H7 (cell line): ENCODE measurements at places on chromosomes 7 and 10. TPM values are rescaled to one million over a fixed set of nuclear protein-coding genes. Genes with fewer than 3 reads are reported as not detected.

DNA sequence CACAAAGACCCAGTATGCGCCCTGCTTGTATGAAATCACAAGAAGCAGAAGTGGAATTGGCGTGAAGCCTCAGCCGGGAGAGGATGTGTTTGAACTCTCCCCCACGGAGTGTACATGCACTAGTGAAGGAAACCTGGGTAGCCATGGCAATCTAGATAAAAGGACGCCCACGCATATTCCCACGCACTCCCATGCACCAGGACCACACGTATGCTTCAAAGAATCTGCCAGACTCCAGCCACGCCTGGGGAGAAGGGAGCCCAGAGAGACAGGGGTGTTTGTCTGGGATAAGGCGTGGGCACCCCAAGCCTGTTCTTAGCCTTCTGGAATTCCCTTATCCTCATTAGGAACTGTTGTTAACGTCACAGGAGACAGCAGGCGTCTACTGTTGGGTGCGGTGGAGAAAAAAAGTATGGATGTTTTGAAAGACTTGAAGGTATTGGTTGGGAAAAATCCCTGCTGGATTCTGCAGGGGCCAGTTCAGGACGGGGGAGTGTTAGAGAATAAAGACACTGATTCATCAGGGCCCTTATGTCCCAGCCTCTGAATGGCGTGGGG is 28.9 kb upstream of the ECHDC3 start:
- no peak for DNase-seq

- DNase-seq, result no peak
These were observed 3.8 kb downstream of the TFAM start for GRCh38 chr10:58389024-58389423.

GRCh38 chr10:79434223-79434687 is 11.2 kb downstream of the ZCCHC24 start:
- DNase-seq, result no peak

- peak; percentile 100 for DNase-seq
These were observed at the start of the genes AP4M1 and MCM7 for GRCh38 chr7:100101016-100101862. AP4M1 (plus strand) TSS chr7:100101643; CDS start chr7:100101715, 72 bp downstream. MCM7 (minus strand) TSS chr7:100101397; CDS start chr7:100101294, 103 bp downstream.

DNA sequence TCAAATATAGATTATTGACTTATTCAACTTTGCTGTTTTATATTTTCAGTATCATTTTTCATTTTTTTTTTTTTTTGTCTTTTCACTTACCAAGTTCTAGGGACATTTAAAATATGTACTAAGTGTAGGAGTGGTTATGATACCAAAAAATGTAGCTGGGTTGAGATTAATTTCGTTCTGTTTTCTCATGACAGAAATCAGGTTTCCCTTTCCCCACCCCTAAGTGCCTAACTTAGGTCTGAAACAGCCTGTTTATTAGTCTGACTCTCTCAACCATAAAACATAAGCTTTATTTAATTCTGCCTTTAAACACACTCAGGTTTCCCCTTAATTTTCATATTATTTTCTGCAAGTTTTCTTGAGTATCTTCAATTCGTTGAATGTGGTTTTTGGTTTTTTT is 22.1 kb downstream of the TMEM106B start:
- no peak for DNase-seq

GRCh38 chr7:128708824-128709223 is 30.3 kb upstream of the CALU start:
- peak; percentile 34 for DNase-seq

DNA sequence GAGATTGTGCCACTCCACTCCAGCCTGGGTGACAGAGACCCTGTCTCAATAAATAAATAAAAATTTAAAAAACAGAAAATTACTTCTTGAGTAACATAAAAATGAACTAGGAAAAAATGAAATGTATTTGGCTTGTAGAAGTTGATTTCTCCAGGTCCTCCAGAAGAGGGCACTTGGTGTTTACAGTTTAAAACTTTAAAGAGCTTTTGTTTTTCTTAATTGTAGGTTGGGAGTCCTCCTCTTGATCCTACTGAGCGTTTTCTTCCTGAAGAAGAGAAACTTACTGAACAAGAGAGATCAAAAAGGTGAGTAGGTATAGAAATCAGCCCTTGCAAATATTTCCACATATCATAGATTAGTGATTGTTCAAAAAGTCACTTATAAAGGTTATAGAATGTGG is 16.2 kb downstream of the KIFBP start:
- peak; percentile 21 for DNase-seq

DNA sequence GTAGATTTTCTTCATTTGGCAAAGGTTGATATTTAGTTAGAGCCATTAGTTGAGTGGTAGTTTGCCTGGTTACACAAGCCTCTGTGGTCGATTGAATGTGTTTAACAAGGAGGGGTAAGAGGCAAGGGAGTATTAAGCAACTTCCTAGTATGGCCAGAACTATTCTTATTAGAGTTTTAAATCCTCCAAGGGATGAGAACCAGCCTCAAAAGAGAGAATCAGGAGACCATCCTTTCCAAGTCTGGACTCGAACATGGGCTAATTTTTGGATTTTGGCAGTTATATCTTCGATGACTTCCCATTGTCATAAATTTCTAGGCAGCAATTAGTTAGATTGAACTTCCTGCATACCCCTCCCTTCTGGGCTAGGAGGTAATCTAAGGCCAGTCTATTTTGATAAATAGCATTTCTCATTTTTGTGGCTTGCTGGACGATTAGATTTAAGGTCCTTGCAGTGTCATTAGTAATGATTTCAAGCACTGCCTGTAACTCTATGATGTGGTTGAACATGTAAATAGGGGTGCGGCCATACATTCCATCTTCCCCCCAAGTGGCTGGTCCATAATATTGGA is 219.5 kb upstream of the KCND2 start:
- DNase-seq, result no peak

DNA sequence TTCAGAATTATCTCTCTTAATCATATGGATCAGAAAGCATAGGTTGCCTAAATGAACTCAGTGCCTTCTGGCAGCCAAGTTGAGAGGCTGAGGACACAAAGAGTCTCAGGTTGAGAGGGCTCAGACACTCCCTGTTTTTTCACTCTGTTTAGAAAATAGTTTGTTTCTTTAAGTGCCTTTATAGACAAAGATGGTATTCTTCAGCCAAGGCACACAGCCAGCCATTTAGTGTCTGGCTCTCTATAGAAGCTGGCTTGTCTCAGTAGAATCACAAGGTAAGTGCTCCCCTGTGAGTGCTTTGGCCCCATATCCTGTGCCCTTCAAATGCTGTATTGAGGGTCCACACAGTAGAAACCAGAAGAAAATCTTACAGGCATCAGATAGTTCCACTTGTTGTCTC is 3.6 kb downstream of the GPR158 start:
- no peak for DNase-seq

GRCh38 chr7:70619130-70619529 is 512.8 kb upstream of the GALNT17 start:
- peak; percentile 74 for DNase-seq

- DNase-seq, result no peak
These were observed 156.2 kb downstream of the EVX1 start for GRCh38 chr7:27398851-27399250.

- no peak for DNase-seq
These were observed 34.0 kb downstream of the PRKAR2B start for GRCh38 chr7:107078517-107078966.

DNA sequence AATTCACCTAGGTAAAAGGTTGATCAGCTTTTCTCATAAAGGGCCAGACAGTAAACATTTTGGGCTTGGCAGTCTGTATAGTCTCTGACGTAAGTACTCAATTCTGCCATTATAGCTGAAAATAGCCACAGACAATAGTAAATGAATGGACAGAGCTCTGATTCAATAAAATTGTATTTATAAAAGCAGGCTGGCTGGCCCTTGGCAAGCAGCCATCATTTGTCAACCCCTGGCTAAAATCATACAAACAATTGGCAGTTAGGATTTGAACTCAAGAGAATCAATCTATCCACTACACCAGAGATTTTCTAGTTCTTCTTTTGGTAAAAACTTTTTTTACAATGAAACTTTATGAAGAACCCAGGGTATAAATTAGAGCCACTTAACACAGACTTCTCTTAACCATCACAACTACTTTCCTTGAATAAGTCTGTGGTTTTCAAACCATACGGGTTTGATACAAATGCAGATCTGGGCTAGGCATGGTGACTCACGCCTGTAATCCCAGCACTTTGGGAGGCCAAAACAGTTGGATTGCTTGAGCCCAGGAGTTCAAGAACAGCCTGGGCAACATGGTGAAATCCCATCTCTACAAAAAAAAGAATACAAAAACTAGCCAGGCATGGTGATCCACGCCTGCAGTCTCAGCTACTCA is 124.5 kb downstream of the SLC16A9 start:
- DNase-seq, result no peak

GRCh38 chr10:74953214-74953613 is 126.8 kb downstream of the KAT6B start:
- no peak for DNase-seq

GRCh38 chr7:11327633-11328032 is 354.0 kb downstream of the PHF14 start:
- DNase-seq, result no peak

DNA sequence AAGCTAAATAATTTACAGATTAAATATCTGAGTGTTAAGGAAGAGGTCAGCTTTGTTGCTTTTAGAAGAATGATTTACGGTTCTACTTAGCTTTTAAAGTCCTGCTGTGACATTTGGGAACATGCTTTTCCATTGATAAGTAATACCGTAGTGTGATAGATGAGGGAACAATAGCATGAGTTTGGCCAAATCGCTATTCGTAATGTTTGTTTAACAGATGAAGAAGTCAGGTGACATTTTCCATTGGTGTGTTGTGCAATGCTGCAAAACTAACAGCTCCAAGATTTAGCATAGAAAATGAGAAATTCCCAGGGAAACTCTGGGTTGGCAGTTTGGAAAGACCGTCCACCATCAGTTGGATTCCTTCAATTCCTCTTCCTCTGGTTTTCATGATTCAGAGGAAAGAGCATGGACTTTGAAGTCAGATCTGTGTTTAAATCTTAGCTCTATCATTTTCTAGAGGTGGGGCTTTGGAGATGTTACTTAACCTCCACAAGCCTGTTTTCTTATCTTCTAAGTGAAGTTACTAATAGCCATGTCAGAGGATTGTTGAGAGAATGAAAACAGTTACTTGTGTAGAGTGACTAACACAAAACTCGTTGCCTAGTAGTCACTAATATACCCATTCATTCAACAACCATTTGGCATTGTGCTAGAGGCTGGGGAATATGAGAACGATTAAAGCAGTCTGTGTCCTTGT is 140.4 kb upstream of the BMPER start:
- DNase-seq, result no peak

GRCh38 chr10:44046605-44047004 is 338.3 kb downstream of the CXCL12 start:
- no peak for DNase-seq

DNA sequence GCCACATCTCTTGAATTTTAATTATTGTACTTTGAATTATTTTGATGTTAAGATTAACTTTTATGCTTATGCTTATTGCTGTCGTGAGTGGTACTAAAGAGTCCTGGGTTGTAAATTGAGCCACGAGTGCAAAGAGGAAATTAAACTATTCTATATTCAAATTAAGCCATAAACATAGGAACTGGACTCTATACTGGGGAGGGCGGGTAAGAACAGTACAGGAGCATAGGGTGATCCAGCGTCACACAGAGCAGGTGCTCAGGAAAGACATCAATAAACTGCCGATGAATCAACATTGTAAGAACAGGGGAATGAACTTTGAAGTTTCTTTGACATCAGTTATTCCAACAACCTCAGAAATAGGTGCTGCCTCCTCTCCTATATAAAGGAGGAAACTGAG is 219.6 kb downstream of the CACNB2 start:
- DNase-seq, result no peak

- DNase-seq, result no peak
These were observed 148.9 kb downstream of the ITGA8 start for GRCh38 chr10:15570738-15571339.

DNA sequence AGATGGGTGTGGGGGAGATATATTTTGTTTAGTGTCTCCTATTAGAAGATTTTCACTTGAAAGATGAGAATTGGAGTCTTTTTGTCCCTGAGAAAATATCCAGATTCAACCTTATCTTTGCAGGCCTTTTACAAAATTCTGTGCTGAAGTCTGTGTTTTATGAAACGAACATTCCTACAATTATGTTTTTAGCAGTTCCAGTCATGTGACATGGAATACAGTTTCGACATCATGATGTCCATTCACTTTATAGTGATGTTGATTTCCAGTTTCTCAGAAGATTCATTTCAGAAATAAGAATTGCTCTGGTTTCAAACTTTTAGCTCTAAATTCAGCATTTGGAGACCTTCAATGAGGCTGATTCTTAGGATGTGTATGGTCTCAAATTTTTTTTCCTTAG is 54.4 kb downstream of the CACNB2 start:
- DNase-seq, result no peak

GRCh38 chr7:84040355-84040754 is 154.2 kb downstream of the SEMA3A start:
- DNase-seq, result no peak

GRCh38 chr7:84912537-84912936 is 274.3 kb downstream of the SEMA3D start:
- no peak for DNase-seq

DNA sequence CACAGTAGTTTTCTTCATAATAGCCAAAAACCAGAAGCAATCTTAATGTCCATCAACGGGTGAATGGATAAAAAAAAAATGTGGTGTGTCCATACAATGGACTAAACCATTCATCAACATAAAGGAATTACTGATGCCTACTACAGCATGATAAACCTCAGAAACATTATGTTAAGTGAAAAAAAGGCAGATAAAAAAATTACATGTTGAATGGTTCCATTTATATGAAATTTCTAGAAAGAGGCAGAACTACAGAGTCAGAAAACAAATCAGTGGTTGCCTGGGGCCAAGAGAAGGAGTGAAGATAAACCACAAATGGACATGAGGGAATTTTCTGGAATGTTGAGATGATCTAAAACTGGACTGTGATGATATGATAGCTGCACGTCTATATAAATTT is 74.5 kb upstream of the CAPZA2 start:
- no peak for DNase-seq

DNA sequence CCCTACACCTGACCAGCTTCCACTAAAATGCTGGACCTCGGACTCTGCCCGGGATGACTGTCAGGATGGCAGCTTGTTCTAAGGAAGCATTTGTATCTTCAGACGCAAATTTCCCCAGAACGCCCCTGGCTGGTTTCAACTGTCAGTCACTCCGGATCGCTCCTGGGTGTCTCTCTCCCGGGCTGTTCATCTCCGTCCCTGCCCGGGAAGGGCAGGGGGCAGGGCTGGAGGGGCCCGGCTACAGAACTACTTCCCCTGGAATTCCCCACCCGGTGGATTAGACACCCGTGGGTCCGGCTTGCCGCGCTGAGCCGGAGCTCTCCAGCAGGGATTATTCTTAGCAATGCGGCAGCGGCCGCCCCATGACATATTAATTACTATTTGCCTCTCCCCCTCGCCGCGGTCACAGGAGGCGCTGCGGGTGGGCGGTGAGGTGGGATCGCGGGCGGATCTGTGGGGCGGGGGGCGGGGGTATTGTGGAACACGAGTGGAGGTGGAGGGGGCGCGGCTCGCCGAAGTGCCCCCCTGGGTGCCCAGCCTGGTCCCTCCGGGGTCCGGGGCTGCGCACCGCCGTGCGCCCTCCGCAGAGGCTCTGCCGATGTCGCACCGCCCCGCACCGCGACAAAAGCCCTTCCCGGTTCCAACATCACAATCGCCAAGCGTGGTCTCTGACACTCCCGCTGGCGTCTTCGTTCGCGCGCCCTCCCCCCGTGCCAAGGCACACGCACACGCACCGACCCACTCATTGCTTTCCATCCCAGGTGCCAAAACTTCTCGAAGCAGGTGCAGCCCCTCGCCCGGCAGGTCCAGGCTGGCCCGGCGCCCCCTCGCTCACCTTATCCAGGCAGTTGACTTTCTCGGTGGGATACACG is 276.1 kb upstream of the NEBL start:
- DNase-seq, result peak; percentile 71

TEX36 gene
- total RNA-seq, result not detected in 2 replicates

PRKG1 gene
- total RNA-seq, result 7.3 and 8.9 TPM in 2 replicates

BBS9 gene
- total RNA-seq, result 4.6 and 5.3 TPM in 2 replicates

CPED1 gene
- total RNA-seq, result not detected in 2 replicates

ALDH18A1 gene
- total RNA-seq, result 101 and 104 TPM in 2 replicates

SERPINE1 gene
- 3.4 and 3.6 TPM in 2 replicates for total RNA-seq

MNX1 gene
- total RNA-seq, result 0.37 and 1.2 TPM in 2 replicates

CHRM2 gene
- 0.18 TPM in 1 of 2 replicates, not detected in the other for total RNA-seq
